A549 treated with Mapracorat at 1 μM for 4 hours (cell line): ENCODE measurements at places on chromosomes 11 and 22. TPM values are rescaled to one million over a fixed set of nuclear protein-coding genes. Genes with fewer than 3 reads are reported as not detected.

LAYN gene
- total RNA-seq, result 3.8 to 4.5 TPM (median 4.3 TPM) in 5 replicates

IL17REL gene
- total RNA-seq, result 0.04 to 0.06 TPM (median 0.05 TPM) in 5 replicates

ISX gene
- total RNA-seq, result not detected in 5 replicates

RGL4 gene
- total RNA-seq, result not detected in 5 replicates

PNPLA5 gene
- total RNA-seq, result 0.06 TPM in 1 of 5 replicates, not detected in the others

PCNX3 gene
- total RNA-seq, result 25.0 to 37.1 TPM (median 35.4 TPM) in 5 replicates

RASSF7 gene
- 39.7 to 54.5 TPM (median 51.0 TPM) in 5 replicates for total RNA-seq

KRTAP5-7 gene
- total RNA-seq, result not detected in 5 replicates

IFTAP gene
- total RNA-seq, result 13.3 to 20.8 TPM (median 16.4 TPM) in 5 replicates

NXPE4 gene
- not detected in 5 replicates for total RNA-seq

SGSM1 gene
- 0.24 to 0.76 TPM (median 0.58 TPM) in 5 replicates for total RNA-seq

OR51T1 gene
- total RNA-seq, result not detected in 5 replicates

SCUBE2 gene
- 0.35 to 0.76 TPM (median 0.42 TPM) in 5 replicates for total RNA-seq

MGAT3 gene
- 0.43 to 0.84 TPM (median 0.71 TPM) in 5 replicates for total RNA-seq

TRIM34 gene
- 2.9 to 3.7 TPM (median 3.1 TPM) in 5 replicates for total RNA-seq

CBLIF gene
- not detected in 5 replicates for total RNA-seq

TP53I11 gene
- 33.8 to 47.8 TPM (median 43.4 TPM) in 5 replicates for total RNA-seq

WBP2NL gene
- total RNA-seq, result 0.15 to 0.22 TPM in 2 of 5 replicates, not detected in the others

XRRA1 gene
- 3.8 to 6.1 TPM (median 5.3 TPM) in 5 replicates for total RNA-seq

C11orf91 gene
- 1.4 to 2.0 TPM (median 1.5 TPM) in 5 replicates for total RNA-seq

FAT3 gene
- 0.19 to 0.62 TPM (median 0.26 TPM) in 5 replicates for total RNA-seq

HEPN1 gene
- total RNA-seq, result not detected in 5 replicates

CCDC89 gene
- not detected in 5 replicates for total RNA-seq

SLC6A5 gene
- not detected in 5 replicates for total RNA-seq
